ENCODE measurements at places on chromosomes 5 and 9.

GRCh38 chr5:115432691-115433090, 111.9 kb downstream of the FEM1C start:
- peak; percentile 59 for DNase-seq

DNA sequence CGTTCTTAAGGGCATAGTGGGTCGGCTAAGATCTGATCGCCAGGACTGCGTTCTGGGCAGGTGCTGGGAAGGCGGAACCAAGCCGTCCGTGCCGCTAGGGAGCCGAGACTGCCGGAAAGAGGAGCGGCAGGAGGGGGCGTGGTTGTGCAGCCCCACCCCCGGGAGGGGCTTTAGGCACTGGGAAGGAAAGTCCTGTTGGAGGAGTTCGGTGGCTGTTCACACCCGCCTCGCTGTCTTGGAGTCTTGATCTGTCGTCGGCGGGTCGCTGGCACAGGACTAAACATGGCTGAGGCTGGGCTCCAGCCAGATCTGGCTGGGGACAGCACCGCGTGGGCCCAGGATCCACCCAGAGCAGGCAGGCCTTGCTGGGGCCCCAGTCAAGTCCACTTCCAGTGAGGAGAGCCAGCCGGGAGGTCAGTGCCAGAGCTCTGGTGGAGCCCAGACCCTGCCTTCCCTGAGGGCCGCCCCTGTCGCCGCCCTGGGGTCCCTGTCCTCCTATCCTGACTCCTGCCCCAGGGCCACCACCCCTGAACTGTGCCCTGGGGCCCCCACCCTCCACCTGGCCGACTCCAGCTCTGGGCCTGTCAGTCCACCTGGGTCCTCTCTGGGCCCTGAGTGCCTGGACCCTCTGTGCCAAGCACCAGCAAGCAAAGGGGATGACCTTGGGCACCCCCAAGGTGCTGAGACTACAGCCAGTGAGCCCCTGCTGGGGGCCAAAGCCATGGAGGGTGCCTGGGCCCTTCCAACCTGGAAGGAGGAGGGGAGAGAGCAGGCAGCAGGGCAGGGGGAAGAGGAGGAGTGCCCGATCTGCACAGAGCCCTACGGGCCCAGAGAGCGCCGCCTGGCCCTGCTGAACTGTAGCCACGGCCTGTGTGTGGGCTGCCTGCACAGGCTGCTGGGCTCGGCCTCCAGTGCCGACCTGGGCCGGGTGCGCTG, 4.5 kb downstream of the RNF208 start:
- DNase-seq, result no peak

DNA sequence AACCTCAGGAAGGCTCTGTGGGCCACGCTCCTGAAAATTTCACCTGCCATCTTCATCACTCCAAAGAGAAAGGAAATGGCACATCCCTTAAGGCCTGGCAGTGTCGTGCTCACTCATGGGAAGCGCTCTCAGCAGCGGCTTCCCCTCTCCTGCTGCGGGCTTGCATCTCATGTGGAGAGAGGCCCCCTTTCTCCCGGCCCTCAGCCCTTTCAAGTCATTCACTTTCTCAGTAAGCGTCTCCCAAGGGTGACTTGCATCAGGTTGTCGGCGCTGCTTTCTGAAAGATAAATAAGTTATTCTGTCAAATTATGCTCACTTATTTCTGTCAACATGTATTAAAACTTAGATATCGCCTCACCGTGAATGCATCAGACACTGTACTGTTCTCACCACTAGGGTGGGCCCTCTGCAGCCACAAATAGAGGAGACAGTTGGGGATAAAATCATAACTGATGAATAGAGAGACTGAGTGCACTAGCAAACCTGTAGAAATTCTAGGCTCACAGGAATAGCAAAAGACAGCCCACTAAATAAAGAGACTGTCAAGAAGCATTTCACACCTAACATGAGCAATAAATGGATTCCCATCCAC, 174.6 kb downstream of the RFK start:
- no peak for DNase-seq

DNA sequence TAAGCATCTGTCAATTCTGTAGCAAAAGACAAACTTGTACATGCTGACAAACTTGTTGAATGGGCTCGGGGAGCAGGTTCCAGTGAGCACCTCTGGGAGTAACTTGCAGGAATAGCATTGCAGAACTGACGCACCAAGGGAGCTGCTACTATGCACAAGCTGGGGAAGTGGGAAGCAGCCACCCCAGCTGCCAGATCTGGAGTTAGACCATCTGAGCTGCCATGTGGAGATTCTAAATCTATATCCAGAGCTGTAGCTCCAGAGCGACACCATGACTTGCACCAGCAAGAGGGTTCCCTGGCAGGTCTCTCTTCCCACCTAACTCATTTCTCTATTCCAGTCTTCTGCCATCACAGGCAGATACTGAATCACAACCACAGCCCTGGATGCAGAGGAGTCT, 346.0 kb upstream of the PANK3 start:
- DNase-seq, result no peak

- DNase-seq, result peak; percentile 71
Observed at GRCh38 chr9:81683238-81683637, 6.1 kb downstream of the TLE1 start.

GRCh38 chr5:179800696-179801201, 5.9 kb downstream of the MGAT4B start:
- DNase-seq, result no peak
